ENCODE measurements at places on chromosomes 1 and 21.
A peak's percentile ranks its signal among the peaks of the same experiment; 100 is the strongest.

DNA sequence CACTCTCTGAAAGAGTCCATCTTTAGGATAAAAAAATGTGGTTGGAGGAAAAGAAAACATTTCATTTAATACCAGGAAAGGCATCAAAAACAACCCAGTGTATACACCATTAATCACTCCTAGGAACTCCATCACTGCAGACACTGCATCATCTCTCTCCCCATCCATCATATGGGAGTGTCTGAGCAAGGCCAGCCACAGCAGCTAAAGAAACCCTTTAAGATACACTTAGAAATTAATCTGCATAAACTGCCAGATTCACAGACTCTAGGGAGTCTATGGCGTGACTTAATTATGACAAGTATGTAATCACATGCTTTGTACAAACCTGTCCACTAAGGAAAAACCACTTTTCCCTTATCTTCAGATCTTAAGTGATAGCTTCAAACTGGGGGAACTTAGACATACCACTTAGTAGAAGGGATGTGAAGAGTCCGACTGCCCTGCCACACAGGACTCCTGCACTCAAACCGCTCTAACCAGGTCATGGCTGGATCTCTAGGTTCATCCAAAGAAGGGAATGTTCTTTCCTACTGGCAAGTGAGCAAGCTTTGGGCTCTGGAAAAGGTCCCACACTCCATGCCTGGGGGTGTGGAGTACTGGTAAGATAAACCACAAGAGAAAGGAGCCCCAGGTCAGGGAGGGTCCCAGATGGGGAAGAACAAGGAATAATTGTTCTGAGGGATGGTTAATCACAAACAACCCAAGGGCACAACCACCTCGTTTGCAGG, 61.0 kb upstream of the C8B start:
- no peaks in the 10 kb centered on the region for H3K4me1 ChIP-seq
- H3K27me3 ChIP-seq = no peaks in the 10 kb centered on the region
- DNase-seq = no peak
- H3K4me3 ChIP-seq = no peak overlapping the region
- no peak overlapping the region for H3K27ac ChIP-seq

DNA sequence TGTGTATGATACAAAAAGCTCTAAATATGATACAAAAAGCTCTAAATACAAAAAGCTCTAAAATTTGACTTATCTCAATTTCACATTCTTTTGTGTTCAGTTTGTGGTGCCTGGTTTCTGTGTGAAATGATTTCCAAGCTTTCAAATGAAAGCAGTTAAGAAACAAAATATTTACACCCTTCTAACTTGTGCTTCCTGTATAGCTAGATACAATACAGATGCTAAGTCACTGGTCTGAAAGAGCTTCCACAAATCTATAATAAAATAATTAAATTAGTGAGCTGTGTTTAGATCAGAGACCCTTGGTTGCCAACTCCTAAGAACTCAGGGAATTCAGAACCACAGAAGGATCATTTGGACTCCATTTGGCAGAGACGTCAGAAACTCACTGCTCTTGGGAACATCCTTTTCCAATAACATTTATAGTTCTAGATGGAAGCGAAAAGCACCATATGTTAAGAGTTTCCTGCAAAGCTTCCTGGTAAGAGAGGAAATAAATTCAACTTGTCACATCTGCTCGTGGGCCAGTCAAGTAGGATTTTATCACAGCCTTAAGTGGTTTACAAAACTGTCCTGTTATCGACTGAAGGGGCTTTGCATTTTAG, 1079.1 kb downstream of the ADGRL2 start:
- H3K27ac ChIP-seq = no peak overlapping the region
- no peak for DNase-seq
- H3K36me3 ChIP-seq = no peaks in the 10 kb centered on the region
- H3K4me1 ChIP-seq = no peaks in the 10 kb centered on the region
- H3K4me3 ChIP-seq = no peak overlapping the region

DNA sequence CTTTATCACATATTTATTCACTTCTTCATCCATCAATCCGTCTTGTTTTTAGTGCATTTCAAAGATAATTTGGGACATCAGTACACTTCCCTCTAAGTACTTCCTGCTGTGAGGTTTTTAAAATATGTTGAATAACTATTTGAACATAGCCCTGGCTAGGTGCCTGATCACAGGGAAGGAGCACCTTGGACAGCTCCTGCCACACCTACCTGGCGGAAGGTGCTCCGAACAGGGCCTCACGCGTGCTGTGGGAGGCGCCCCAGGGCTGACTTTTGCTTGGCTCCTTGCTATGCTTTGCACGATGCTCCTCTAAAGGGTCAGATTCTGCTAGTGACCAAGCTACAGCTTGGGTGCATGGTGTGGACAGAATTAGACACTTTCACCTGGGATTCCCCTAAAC, 4.9 kb upstream of the ATXN7L2 start:
- H3K36me3 ChIP-seq = 0 out of 2 replicates have a peak, but pooled peaks cover under 1% of the 10 kb centered on the region
- H3K4me1 ChIP-seq = peaks cover 6% of the 10 kb centered on the region
- H3K27me3 ChIP-seq = peaks cover 31% of the 10 kb centered on the region
- H3K4me3 ChIP-seq = no peak overlapping the region
- H3K27ac ChIP-seq = no peak overlapping the region

DNA sequence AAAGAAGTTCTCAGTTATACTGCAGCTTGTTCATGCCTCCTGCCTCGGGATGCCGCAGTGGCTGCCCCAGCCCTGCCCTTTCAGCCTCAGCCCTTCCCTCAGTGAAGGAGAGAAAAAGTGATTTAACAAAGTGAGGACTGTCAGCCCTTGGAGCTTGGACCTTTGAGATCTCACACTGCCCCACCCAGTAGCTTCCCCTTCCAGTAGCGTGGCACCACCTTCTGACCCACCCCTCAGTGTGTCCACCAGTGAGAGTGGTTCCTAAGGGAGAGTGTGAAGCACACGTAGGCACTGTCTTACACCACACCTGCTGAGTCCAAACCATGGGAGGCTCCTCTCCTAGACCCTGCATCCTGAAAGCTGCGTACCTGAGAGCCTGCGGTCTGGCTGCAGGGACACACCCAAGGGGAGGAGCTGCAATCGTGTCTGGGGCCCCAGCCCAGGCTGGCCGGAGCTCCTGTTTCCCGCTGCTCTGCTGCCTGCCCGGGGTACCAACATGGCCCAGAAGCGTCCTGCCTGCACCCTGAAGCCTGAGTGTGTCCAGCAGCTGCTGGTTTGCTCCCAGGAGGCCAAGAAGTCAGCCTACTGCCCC, at the start of gene CDA:
Gene CDA (plus strand): TSS at position 464 of the 592 bp plus-strand sequence. CDS start 33 bp downstream, at position 497.
- H3K27ac ChIP-seq = no peak within 1 kb of the TSS
- H3K36me3 ChIP-seq = no peaks in the 10 kb centered on the region
- no peak for DNase-seq
- peaks cover 8% of the 10 kb centered on the region for H3K4me1 ChIP-seq
- no peak within 1 kb of the TSS for H3K4me3 ChIP-seq
- H3K27me3 ChIP-seq = no peaks in the 10 kb centered on the region

DNA sequence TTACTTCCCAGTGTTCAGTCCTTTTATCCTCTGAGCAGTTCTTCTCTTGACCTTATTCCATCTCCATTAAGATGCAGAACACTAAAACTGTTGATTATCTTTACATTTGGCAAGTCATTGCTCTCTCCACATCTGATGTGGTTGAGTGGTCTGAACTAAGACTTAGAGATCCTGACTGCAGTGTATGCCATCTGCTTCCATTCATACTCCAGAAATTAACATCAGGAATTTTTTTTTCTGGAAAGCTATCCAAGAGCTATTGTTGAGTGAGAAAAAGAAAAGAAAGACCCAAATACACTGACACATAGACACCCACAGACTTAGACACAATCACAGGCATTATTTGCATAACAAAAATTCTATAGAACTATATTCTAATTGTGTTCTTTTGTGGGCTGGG, 3.7 kb upstream of the TRIM62 start:
- no peaks in the 10 kb centered on the region for H3K27me3 ChIP-seq
- peaks cover 21% of the 10 kb centered on the region for H3K4me1 ChIP-seq
- H3K36me3 ChIP-seq = no peaks in the 10 kb centered on the region
- no peak for DNase-seq

GRCh38 chr1:53071167-53071865, 9.3 kb downstream of the PODN start:
- no peak overlapping the region for H3K4me3 ChIP-seq
- no peaks in the 10 kb centered on the region for H3K4me1 ChIP-seq
- no peak for DNase-seq
- H3K36me3 ChIP-seq = no peaks in the 10 kb centered on the region
- H3K27ac ChIP-seq = no peak overlapping the region
- H3K27me3 ChIP-seq = no peaks in the 10 kb centered on the region

- H3K4me3 ChIP-seq = no peak overlapping the region
- no peak for DNase-seq
- H3K27ac ChIP-seq = no peak overlapping the region
- H3K36me3 ChIP-seq = no peaks in the 10 kb centered on the region
- H3K4me1 ChIP-seq = no peaks in the 10 kb centered on the region
Measured at GRCh38 chr1:217315346-217315745, 315.5 kb downstream of the GPATCH2 start.

- no peaks in the 10 kb centered on the region for H3K27me3 ChIP-seq
- DNase-seq = no peak
- H3K27ac ChIP-seq = no peak overlapping the region
- no peaks in the 10 kb centered on the region for H3K36me3 ChIP-seq
- no peaks in the 10 kb centered on the region for H3K4me1 ChIP-seq
- no peak overlapping the region for H3K4me3 ChIP-seq
Measured at GRCh38 chr1:4759671-4760070, 105.3 kb downstream of the AJAP1 start.

DNA sequence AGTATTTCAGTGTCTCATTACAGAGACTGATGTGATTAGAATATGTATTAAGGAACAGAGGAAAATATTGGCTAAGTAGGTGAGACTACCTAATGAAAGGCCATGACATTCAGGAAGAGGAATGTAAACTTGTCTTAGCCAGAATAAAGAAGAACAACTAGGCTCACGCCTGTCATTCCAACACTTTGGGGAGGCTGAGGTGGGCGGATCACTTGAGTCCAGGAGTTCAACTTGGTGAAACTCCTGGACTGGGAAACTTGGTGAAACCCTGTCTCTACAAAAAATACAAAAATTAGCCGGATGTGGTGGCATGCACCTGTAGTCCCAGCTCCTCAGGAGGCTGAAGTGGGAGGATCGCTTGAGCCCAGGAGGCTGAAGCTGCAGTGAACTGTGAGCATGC, 14.8 kb upstream of the CACYBP start:
- DNase-seq = no peak
- H3K36me3 ChIP-seq = peaks cover 3% of the 10 kb centered on the region
- no peak overlapping the region for H3K27ac ChIP-seq
- H3K27me3 ChIP-seq = no peaks in the 10 kb centered on the region
- peaks cover 9% of the 10 kb centered on the region for H3K4me1 ChIP-seq
- no peak overlapping the region for H3K4me3 ChIP-seq

DNA sequence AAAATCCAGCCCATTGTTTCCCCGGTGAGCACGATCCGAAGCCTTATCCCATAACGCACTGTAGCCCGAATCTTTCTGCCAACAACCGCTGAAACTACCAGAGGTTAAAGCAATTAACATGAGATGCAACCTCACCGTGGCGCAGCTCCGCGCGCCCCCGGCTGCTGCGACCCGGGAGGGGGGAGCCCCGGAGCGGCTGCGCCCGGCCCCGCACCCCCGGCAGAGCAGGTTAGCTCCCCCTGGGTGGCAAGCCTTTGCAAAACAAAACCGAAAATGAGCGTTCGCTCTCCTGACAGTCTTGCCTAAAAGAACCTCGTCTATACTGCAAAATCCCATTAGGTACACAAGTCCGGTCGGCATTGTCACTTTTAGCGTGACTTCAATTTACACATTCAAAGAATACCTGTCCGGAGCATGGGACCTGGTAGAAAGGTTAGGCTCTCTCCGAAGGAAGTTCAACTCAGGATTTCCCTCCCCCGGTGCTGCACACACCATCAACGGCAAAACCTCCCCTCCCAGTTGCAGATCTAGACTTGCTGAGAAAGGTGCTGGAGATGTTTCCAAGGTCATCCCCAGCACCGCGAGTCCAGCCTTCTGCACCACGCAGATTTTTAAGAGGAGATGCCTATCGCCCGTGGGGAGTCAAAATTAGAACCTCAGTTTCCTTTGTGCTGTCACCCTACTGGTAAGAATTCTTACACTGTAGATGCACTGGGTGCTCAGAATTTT, 107.5 kb downstream of the ZNF281 start:
- 0 out of 2 replicates have a peak, but pooled peaks cover 4% of the 10 kb centered on the region for H3K4me1 ChIP-seq
- DNase-seq = no peak
- no peak overlapping the region for H3K27ac ChIP-seq
- peak overlapping the region; percentile 56 for H3K4me3 ChIP-seq
- H3K36me3 ChIP-seq = no peaks in the 10 kb centered on the region
- H3K27me3 ChIP-seq = no peaks in the 10 kb centered on the region

GRCh38 chr1:97461782-97462181, 459.1 kb downstream of the DPYD start:
- H3K4me1 ChIP-seq = no peaks in the 10 kb centered on the region
- no peak overlapping the region for H3K27ac ChIP-seq
- no peaks in the 10 kb centered on the region for H3K27me3 ChIP-seq
- no peak for DNase-seq

DNA sequence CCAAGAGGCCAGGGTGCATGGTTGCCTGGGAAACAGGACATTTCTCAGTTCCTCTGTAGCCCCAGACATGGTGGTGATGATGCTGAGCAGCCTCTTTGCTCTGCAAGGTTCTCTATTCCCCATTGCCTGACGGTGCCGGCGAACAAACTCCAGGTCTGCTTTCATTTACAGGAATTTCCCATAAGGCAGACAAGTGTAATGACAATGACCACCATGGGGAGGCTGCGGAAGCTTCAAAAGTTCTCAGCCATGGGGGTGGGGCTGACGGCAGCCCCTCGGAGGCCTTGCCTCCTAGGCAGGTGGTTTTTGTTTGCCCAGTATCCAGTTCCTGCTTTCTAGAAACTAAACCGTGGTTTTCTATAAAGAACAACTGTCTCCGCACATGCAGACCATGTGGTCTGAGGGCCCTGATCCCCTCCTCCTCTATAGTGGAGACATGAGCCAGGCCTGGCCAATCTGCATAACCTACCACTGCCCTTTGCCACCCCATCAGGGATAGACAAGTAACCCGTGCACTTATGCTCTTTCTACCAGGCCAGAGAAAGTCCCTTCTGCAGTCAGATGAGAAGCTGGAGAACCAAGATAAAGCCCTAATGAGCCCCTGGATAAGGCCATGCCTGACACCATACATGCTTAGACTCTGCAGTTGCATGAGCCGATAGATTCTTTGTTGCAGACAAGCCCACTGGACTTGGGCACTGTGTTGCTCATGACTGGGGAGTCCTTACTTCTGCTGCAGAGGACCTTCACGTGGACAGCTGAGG, 54.1 kb downstream of the LDLRAD2 start:
- no peaks in the 10 kb centered on the region for H3K27me3 ChIP-seq
- no peak overlapping the region for H3K4me3 ChIP-seq
- peaks cover 58% of the 10 kb centered on the region for H3K36me3 ChIP-seq
- H3K27ac ChIP-seq = no peak overlapping the region

GRCh38 chr1:36133484-36133883, 8.5 kb upstream of the COL8A2 start:
- H3K4me1 ChIP-seq = peaks cover 45% of the 10 kb centered on the region
- no peaks in the 10 kb centered on the region for H3K27me3 ChIP-seq
- H3K36me3 ChIP-seq = peaks cover 27% of the 10 kb centered on the region
- DNase-seq = peak; percentile 45
- no peak overlapping the region for H3K4me3 ChIP-seq

Data from SJSA1 (cell line).